ENCODE measurements at places on chromosomes 4 and X. TPM values are rescaled to one million over a fixed set of nuclear protein-coding genes. Genes with fewer than 3 reads are reported as not detected.

DNA sequence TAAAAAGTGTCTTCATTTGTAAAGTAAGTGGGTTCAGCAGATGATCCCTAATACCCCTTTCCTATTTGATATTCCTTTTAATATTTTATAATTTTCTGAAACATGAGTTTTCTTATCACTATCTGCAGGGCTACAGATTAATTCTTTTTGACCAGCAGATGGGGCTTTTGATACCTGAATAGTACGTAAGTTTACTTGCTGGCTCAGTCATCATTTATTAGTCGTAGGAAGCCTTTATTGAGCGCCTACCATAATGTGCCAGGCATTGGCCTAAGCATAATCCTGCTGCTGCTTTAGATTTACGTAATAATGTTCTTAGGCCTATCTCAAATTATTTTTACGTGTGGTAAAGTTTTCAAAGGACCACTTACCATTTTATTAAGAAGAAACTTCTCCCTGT, 33.1 kb downstream of the OSTC start:
- H3K27ac ChIP-seq = no peak overlapping the region
- peak; percentile 41 for DNase-seq
- no peaks in the 10 kb centered on the region for H3K36me3 ChIP-seq

DNA sequence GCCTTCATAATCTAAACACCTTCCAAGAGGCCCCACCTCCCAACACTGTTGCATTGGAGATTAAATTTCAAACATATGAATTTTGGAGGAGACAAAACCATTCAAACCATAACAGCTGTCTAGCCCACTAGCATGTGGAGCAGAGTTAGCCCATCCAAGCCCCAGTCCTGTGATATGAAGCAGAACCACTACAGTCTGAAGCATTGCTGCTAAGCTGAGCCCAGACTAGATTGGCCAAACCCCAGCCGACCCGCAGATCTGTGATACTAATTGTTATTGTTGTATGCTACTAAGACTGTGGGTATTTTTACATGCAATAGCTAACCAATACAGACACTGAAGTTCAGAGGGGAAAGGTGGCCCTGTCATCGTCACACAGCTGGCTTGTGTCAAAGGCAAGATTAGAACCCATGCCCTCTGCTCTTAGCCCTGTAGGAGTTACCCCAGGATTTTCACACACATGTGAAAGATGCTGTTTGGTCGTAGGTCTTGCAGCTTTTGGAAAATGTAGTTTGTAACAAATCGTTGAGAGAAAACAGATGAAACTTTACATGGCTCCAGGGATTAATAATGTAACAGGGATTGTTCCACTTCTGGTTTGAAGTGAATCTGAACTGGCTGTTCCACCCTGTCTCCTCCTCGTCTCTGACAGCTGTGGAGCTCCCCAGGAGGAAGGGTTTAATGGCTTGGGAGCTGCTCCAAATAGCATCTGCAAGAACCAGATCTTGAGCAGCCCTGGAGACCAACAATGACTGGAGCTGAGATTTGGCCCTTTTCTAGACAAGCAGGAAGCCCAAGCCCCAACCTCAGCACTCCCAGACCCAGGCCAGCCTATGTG, 517.5 kb downstream of the MID1IP1 start:
- no peaks in the 10 kb centered on the region for H3K36me3 ChIP-seq
- no peak for DNase-seq
- H3K4me1 ChIP-seq = no peaks in the 10 kb centered on the region

P2RY4 gene
- not detected for total RNA-seq

GPR50 gene
- not detected for total RNA-seq

All from IMR-90 (cell line).